Cardiac fibroblast (primary cell): ENCODE measurements at places on chromosomes 2 and 18.

- peak; percentile 12 for DNase-seq
Observed at GRCh38 chr18:54233228-54233625, 8.8 kb upstream of the MBD2 start.

DNA sequence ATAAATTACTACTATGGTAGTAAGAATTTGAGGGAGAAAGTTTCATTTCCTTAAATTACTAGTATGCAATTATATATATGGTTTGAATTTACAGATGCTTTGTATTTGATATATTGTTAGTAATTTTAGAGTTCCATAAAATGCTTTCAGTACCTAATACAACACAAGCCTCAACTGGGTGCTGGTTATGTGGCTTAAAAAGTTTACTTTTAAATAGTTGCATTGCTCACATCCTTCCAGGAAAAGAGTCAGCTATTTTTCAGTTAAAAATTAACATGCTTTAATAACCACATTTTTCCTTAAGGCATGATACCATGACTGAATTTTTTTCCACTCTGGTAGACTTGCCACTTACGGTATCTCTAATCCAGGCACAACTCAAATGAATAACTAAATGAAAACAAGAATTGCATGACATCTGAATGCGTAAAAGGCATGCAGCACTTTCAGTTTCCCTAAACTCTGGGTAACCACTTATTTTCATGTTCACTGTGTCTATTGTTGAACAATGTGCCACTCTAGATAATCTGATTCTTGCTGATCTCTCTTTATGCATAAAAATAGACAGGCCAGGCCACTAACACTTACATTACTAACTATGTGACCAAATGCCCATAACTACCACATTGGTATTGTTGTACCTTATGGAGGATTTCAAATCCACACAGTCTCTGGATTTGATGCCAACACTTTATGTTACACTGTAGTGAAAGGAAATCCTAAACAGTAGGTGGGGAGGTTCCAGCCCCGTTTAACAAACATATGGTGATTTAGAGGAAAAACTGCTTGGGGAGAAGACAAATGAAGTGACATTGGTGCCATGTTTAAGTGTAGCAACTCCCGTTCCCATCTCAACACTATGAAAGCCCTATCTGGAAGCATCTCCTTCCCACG, 35.5 kb upstream of the SLC35F5 start:
- DNase-seq = no peak

- no peak for DNase-seq
Observed at GRCh38 chr2:145256551-145256950, 736.6 kb upstream of the ZEB2 start.

GRCh38 chr2:143586119-143586518, 456.9 kb downstream of the ARHGAP15 start:
- no peak for DNase-seq

DNA sequence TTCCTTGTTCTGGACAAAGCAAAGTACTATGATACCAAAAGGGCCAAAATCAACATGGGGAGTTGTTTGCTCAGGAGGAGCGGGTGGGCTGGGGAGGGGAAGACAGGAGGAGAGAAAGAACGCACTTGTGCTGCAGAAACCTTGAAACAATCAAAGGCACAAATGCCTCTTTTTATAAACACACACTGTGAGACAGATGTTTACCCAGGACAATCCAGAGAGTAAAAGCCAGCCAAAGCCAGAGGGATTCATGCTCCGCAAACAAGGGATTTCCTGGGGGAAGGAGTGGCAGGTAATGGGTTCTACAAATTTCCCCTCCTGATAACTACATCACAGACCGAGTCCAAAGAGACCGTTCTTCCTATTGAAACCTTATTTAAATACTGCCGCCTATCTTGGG, 323.5 kb upstream of the SKOR2 start:
- no peak for DNase-seq

DNA sequence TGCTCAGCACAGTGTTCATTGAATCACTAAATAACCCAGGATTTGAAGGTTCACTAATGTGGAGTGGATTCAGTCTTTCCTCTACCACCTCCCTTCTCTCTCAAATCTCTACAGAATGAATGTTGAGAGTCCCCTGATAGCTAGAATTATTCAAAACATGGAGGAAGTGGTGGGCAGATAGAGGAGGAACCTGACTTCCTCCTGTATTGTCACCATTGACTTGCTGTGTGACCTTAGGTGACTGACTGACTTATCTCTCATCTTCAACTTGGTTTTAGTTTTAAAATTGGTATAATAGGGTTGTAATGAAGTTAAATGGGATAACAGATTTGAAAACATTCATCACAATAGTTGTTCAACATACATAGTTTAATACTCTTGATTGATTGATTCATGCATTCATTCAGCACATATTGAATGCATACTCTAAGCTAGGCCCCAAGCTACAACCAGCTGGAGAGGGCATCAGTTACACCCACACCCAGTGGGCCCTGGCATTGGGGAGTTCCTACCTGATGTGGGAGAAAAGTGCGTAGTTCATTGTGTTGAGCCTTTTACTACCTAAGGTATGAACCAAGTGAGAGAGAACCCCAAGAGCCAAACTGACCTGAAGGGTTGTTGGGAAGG, 96.0 kb downstream of the WDR7 start:
- DNase-seq = no peak

DNA sequence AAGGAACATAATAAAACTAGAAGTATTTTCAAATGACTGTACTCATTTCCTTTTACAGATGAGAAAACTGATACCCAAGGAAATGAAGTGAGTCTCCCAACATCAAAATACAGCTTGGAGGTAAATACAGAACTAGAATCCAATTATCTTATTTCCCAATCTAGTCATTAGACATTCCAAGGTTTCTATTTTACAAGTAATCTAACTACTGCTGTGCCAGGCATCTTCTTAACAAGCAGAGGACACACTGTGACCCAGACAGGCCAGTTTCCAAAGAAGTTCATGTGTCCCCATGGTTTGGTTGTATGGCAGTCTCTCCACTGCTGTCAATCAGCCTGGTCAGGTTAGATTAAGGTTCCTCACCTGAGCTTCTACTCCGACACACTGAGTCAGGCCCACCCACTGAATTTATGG, 143.5 kb downstream of the THADA start:
- no peak for DNase-seq

GRCh38 chr2:128538396-128538795, 219.7 kb upstream of the HS6ST1 start:
- DNase-seq = no peak

DNA sequence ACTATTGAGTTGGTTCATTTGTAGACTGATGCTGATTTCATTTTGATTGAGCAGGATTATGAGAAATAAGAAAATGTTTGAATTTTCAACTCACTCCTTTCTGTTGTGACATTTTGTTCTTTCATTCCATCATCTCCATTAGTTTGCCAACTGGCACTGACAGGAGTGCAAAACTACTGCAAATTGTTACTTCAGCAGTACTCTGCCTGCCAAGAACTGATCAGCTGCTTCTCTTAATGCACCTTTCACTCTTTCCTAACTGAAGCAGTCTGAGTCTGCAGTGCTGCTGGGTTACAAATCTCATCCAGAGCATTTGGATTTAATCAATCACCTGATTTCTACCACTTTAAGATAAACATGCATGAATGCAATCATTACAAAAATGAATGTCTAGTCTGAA, 70.9 kb downstream of the TMEFF2 start:
- DNase-seq = no peak

DNA sequence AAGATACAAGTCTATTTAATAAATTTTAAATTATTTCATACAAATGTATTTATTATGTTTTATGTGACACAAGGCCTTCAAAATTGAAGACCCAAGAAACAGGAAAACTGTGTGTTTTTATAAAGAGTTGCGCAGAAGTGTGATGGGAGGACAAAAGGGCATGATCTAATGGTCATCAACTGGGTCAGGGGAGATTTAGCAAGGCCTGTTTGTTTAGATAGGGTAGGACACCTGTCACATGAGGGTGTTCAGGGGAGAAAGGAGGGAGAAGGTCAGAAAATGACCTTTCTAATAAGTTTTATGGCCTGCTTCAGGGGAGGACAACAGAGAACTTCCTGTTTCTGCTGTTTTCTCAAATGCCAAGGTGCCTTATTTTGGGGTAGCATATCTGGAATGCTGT, 528.8 kb downstream of the STK39 start:
- no peak for DNase-seq

GRCh38 chr2:96541398-96542152, 5.0 kb downstream of the ARID5A start:
- no peak for DNase-seq

DNA sequence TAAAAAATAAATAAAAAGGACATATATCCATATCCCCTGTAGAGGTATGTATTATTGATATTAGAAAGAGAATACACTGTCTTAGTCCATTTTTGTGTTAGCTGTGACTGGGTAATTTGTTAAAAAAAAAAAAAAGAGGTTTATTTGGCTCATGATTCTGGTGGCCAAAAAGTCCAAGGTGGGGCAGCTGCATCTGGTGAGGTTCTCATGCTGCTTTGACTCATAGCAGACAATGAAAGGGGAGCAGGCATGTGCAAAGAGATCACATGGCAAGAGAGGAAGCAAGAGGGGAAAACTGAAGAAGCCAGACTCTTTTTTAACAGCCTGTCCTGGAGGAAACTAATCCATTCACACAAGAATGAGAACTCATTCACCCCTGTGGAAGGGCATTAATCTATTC, 101.6 kb upstream of the MAP4K3 start:
- DNase-seq = no peak

GRCh38 chr18:75267643-75268363, 57.2 kb downstream of the TSHZ1 start:
- DNase-seq = no peak

DNA sequence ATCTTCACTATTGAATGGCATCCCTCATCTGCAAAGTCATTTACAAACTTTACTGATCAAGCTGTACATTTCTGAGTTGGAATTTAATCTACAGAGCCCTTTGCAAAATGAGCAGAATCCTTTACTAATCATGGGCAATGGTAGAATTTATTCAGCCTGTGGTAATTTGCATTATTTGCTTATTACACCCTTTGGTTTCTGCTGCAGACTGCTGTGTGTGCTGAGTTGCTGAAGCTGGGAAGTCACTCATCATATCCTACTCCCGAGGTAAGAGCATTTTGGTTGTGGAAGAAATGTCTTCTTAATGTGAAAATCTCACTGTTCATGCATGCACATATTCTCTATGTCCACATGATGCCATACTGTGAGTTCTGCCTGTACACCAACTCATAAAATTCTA, 357.4 kb upstream of the SLC39A10 start:
- no peak for DNase-seq

DNA sequence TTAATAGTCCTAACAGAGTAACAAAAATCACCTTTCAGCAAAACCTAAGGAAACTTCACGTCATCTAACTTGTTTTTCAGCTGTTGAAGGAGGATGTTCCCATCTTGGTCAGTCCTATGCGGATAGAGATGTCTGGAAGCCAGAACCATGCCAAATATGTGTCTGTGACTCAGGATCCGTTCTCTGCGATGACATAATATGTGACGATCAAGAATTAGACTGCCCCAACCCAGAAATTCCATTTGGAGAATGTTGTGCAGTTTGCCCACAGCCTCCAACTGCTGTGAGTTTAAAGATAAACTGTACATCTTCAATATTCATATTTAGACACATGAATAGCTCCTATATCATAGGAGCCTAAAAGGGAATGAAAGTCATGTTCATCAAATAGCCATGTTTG, 10.5 kb downstream of the COL3A1 start:
- peak; percentile 99 for DNase-seq

GRCh38 chr18:4060427-4061281, 394.5 kb downstream of the DLGAP1 start:
- DNase-seq = no peak

- no peak for DNase-seq
Observed at GRCh38 chr2:179588486-179589145, 272.8 kb downstream of the ZNF385B start.

GRCh38 chr2:29223851-29224692, 108.9 kb downstream of the CLIP4 start:
- DNase-seq = peak; percentile 69

DNA sequence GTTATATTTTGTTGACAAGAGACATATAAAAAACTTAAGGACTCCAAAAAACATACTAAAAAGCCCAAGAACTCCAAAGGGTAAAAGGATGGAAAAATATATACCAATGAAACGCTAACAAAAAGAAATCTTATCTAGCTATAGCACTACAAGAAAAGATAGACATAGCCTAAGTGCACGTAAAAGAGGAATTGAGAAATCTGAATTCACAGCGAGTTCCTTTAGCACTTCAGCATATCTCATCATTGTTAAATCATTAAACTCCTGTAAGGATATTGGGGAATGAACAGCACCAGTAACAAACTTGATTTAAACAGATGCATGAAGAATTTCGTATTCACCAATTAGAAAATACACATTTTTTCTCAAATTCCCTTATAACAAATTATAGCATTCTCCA, 134.1 kb downstream of the CAPN13 start:
- DNase-seq = no peak

GRCh38 chr18:6566338-6566911, 151.7 kb upstream of the L3MBTL4 start:
- no peak for DNase-seq

DNA sequence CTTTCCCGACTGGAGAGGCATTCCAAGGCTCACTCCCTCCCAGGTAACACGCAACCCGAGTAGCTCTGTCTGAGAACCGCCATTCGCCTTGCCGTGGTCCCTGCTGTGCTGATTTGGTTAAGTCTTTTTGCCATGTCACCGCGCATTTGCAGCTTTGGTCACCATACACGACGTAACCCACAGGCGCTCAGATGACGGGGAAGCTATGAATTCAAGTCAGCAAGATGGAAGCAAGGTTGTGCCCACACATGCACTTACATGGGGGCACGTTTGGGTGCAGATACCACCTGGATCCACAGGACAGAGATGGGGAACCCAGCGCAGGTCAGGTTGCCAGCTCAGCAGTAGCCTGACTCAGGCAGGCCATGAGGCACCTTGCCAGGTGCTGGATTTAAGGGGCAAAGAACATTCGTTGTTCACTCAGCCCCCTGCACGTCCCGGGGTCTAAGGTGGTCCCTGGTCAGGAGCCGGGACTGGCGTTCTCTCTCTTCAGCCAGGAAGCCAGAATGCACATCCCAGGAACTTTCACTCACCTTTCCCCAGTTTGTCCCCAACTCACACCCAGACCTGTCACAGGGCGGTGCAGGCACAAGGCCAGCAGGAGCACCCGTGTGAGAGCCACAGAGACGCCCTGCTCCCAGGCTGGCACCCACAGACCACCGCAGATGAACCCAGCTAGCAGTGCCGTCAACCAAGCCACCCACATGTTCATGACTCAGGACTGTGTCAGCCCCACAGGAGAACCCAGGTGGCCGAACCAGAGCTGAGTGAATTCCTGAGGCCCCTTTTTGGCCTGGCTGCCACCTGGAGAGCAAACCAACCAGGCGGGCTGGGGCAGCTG, 19.9 kb downstream of the SNED1 start:
- DNase-seq = no peak

DNA sequence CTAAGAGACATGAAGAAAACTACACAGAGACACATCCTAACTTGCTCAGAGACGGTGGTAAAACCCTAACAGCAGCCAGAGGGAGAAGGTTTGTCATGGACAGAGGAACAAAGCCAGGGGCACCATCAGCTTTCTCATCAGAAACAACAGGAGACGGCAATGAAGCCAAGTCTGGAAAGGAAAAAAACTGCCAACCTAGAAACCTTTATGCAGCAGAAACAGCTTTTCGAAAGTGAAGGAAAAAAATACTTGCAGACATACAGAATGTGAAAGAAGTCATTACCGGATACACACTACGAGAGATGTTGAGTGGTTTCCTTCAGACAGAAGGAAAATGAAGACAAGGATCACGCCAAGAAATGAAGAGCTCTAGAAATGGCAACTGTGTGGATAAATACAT, 55.9 kb downstream of the ANO7 start:
- DNase-seq = no peak

GRCh38 chr2:143525402-143525860, 396.2 kb downstream of the ARHGAP15 start:
- peak; percentile 25 for DNase-seq

- no peak for DNase-seq
Observed at GRCh38 chr2:100683231-100683630, 120.4 kb downstream of the PDCL3 start.
